ENCODE measurements at places on chromosomes 5 and 9.

DNA sequence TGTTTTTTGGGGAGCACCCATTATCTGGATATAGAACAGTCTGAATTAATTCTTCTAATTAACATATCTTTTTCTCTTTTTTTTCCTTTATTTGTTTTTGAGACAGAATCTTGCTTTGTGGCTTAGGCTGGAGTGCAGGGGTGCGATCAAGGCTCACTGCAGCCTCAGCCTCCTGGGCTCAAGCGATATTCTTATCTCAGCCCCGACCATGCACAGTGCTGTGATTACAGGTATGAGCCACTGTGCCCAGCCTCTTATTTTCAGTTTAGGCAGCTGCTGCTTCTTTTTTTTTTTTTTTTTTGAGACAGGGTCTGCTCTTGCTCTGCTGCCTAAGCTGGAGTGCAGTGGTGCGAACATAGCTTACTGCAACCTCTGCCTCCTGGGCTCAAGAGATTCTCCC, 20.2 kb downstream of the UBE2R2 start:
- no peak for DNase-seq

DNA sequence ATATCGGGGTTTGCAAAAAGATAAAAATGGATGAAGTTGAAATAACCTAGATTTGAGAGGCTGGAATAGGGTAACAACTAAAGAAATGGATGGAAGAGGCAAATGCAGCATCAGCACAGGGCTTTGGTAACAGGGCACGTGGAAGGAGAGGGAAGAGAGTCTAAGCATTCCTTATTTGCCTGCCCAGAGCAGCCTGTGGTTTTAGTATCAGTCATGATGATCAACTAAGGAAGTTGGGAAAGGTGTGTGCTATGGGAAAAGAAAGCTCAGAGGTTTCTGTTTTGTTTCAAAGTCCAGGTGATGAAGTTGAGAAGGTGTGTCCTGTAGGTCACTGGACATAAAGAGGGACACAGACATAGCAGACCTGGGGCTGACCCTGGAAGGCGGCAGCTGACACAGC, 28.8 kb downstream of the GAS1 start:
- no peak for DNase-seq

DNA sequence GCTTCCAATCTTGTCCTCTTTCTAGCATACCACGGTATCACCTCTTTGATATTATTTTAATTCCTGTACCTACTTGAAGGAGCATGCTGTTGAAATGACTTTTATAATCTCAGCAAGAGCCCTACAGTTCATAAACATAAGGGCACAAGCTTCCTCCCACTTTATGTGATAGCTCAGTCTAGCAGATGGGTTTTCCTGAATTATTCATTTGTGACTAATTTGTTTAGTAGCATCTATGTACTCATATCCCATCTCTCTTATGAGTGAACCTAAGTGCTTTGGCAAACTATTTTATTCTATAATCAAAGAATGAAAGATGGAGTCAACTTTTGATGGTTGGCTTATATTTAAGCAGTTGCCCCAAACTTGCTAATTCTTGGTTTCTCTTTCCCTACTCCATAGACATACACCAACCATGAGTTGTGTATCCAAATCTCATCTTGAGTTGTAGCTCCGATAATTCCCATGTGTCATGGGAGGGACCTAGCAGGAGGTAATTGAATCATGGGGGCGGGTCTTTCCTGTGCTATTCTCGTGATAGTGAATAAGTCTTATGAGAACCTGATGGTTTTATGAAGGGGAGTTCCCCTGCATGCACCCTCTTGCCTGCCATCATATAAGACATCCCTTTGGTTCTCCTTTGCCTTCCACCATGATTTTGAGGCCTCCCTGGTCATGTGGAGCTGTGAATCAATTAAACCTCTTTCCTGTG, 17.7 kb downstream of the TXNDC8 start:
- no peak for DNase-seq

DNA sequence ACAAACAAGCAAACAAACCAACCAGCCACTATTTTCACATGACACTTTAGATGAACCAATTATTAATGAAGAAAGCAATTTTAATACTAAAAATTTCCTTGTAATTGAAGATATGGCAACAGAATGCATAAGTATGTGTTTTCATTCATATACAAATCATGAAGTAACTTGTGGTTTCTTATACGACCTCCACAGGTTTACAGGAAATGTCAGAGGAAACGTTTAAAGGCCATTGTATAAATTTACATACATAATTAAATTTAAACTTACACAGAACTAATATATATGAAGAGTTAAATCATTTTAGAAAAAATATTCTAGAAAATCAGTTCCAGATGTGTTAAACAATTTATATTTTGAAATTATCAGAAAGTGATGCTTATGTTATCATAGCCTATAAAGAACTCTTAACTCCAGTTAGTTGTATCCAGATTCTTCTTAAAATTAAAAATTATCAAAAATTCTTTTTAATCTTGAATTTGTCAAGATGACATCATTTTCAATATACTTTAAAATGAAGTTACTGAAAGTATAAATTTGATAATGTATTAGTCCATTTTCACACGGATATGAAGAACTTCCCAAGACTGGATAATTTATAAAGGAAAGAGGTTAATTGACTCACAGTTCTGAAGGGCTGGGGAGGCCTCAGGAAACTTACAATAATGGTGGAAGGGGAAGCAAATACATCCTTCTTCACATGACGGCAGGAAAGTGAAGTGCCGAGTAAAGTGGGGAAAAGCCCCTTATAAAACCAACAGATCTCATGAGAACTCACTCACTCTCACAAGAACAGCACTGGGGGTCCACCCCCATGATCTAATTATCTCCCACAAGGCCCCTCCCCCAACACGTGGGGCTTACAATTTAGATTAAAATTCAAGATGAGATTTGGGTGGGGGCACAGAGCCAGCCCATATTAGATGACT, 192.0 kb downstream of the PIK3R1 start:
- DNase-seq: no peak

DNA sequence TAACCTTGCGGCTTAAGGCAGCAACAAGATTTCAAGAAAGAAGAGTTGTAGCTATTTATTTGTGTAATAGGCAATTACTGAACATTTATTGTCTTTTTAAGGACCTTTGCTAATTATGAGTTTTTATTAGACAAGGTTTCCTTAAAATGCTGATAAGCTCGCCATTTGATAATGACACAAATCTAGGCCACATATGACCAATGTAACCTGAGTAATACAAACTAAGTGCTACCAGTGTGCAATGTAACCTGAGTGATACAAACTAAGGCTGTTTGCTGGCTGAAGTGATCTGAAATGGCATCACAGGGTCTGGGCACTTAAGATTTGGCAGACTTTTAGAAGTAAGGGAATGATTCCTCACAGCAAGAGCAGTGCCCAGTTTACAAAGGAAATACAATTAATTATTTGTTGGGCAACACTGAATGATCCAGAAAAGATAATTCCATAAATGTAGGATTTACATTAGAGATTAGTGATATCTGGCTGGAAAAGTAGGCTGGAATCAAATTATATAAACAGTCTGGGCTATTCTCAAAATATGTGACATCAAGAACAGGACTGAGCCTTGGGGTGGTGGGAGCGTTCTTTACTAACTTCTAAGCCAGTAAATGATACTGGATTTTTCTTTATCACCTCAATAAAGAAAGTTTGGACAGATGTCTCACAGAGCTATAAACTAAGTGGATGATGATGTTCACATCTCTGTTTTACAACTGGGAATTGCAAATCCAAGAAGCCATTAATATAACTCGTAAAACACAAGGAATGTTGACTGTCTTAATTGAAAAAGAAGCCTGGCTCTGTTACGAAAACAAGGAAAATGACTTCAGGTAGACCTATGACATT, 54.8 kb downstream of the MRPS27 start:
- no peak for DNase-seq

Data from NCI-H1417 (cell line).